Anterior cingulate cortex (tissue), 58 donors: ENCODE measurements at places on chromosomes 1 and 21.

- DNase-seq, result no peak
Observed at GRCh38 chr1:199377211-199377610, 650.3 kb upstream of the NR5A2 start.

- DNase-seq, result no peak
Observed at GRCh38 chr1:228147151-228147693, 2.5 kb upstream of the GJC2 start.

DNA sequence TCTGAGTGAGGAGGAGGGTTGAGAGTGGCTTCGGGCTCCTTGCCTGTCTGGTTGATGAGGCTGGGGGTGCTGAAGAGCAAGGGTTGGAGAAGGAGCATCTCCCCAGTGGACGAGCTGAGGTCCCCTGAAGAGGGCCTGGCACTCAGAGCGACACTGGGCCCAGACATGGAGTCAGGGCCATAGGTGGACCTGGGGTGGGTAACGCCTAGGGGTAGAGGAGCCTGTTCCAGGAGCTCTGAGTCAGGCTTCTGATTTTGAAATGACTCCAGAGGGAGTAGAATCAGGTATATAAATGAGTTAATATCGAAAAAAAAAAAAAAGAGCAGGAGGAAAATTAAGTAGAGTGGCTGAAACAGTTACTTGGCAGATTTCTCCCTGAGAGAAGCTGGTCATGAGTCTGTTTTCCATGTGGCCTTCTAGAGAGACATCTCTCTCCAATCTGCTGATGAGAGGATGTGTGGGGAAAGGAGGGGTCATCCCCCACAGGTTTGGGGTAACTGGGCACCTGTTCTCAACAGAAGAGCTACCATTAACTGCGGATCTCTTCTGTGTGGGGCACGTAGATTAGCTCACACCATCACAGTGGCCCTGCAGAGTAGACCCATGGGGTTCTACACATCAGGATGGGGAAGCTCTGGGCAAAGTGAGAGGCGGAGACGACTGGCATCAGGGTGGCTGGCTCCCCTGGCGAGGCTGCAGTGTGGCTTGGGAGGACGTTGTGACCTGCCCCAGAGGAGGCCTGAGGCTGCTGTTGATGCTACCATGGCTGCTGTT, 115.5 kb downstream of the DHRS3 start:
- DNase-seq, result no peak

DNA sequence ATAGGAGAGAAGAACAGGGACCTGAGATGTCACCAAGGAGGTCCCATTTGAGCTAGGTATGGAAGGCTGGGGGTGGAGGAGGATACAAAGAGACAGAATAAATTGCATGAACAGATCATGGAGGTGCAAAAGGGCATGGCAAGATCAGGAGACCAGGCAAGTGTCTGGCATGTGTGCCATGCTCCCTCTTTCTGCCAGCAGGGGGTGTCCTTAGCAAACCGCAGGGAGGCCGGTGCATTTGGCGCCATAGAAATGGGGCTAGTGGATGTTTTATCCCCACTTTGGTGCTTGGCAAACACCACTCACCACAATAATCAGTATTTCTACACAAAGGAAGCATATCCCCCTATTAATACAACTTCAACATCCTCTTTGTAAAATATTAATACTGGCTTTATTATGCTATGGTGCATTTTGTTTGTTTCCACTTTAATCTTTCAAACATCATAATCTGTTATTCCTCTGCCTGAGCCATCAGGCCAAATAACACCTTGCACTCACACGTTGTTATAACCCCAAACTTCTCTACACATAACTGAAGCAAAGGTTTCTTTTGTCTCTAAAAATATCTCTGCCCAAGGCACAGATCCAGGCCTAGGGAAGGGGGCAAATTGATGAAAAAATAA, 25.9 kb downstream of the S100A6 start:
- no peak for DNase-seq

GRCh38 chr1:170734412-170735175, 70.7 kb downstream of the PRRX1 start:
- DNase-seq, result no peak

DNA sequence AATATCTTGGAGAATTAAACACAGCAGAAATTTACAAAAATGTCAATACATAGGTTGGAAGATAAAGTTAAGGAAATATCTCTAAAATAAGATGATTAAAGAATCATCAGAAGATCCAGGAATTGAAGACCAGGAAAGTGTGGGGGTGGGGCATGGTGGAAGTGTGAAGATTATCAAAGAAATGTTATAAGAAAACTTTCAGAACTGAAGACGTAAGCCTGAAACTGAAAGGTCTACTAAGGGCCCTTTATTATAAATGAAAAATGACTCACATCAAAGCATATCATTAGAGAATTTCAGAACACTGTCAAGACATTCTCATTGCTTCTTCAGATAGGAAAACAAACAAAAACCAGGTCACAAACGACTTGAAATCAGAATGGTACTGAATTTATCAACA, 92.4 kb upstream of the DPT start:
- DNase-seq, result no peak

- DNase-seq, result no peak
Observed at GRCh38 chr1:24955161-24955560, 25.1 kb upstream of the RUNX3 start.

- no peak for DNase-seq
Observed at GRCh38 chr1:204360314-204360713, 585 bp upstream of the PLEKHA6 start.

GRCh38 chr1:32889731-32890278, 3.5 kb downstream of the HPCA start:
- no peak for DNase-seq

DNA sequence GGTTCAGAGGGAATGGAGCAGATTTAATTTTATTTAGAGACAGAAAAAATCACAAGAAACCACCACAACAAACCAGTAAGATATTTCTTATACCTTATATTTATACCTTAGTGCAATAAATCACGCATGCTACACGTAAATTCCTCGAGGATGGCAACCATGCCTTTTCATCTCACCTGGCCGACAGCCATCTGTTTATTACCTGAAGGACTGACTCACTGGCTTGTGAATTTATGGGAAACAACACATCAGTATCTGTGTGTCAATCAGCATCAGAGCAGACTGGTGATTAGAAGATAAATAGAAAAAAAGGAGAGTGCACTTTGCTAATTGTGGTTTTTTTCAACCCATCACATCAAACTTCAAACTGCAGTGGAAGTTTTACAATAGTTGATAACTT, 58.4 kb downstream of the S1PR1 start:
- DNase-seq, result no peak

DNA sequence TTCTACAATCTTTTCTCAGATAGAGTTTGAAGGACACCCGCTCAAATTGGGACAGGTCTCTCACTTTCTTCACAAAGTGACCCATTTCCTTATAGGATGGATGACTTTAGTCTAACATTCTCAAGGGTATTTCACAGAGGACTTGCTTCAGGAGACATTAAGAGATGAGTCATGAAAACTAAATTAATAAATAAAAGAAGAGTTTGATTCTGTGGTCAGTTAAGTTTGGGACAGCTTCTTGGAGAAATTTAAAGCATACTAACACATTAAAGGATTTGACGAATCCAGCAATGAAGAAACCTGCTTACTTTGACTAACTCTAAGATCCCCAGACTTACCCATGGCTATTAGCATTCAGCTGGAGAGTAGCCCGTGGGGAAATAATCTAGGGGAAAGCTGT, 95.6 kb upstream of the RAB3GAP2 start:
- no peak for DNase-seq

DNA sequence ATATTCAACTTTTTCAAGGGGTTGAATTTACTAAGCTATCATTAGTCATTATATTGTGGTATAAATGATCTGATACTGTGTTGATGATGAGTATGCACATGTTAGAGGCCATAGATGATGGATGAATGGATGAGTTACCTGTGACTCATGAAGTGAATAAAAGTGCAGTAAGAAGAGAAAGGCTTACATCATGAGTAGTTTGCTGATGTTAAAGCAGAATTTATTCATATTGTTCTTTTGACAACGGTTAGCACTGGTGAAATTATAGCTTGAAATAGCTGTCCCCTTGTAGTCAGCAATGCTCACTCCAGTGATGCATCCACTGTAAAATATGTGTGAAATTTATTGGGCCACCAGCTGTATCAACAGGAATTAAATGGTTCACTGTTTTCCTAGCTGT, 541.0 kb upstream of the ZRANB2 start:
- no peak for DNase-seq

DNA sequence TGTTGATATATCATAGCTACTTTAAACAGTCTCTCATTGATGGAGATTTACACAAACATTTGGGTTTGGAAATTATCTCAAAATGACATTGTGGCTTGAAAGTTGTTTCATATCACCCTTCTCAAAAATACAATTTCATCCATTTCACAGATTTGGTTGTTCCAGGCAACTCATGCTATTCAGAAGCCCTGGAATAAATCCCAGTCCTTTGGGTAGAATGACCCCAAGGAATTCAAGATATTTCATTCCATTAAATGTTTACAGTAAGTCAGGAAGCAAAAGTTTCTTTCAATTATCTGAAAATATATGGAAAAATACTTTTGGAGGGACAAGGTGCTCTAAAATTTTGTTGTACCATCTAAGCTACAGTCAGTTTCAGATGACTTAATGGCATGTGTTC, 27.1 kb downstream of the MPZL1 start:
- DNase-seq, result no peak

DNA sequence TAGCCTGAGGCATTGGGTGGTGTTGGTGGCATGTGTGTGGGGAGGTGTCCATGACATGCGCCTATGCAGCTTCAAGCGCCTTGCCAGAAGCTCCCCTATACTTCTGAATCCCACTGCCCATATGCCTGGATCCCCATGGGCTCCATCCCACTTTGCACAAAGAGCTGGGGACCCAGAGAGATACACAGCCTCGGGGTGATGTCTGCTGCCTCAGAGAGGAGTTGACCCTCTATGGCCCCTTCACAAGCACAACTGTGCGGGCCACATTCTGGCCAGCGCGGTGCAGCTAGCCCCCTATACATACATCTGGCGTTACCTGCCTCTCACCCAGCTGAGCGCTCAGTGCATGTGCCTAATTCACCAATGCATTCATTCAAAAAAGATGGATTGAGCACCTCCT, 9.6 kb upstream of the PTPRF start:
- no peak for DNase-seq

DNA sequence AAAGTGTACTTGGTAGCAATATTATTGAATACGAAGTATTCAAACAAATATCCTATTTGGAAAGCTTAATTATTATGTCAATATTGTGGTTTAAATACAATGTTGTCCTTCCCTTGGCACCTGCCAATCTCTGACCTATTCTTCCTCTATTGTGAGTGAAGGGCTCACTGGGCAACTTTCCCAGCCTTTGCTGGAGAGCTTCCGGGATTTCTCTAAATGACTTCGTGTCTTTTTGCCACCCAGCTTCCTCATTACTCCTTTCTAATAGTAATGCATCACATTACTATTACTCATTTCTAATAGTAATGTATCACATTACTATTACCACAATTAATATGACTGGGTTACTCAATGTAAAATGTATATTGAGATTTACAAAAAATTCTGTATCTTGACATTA, 880.6 kb downstream of the BRINP3 start:
- no peak for DNase-seq

- peak; percentile 32 for DNase-seq
Observed at GRCh38 chr1:155910621-155911121, 478 bp downstream of the RIT1 start.

GRCh38 chr1:203995228-203995627, 77.7 kb upstream of the SOX13 start:
- DNase-seq, result no peak

DNA sequence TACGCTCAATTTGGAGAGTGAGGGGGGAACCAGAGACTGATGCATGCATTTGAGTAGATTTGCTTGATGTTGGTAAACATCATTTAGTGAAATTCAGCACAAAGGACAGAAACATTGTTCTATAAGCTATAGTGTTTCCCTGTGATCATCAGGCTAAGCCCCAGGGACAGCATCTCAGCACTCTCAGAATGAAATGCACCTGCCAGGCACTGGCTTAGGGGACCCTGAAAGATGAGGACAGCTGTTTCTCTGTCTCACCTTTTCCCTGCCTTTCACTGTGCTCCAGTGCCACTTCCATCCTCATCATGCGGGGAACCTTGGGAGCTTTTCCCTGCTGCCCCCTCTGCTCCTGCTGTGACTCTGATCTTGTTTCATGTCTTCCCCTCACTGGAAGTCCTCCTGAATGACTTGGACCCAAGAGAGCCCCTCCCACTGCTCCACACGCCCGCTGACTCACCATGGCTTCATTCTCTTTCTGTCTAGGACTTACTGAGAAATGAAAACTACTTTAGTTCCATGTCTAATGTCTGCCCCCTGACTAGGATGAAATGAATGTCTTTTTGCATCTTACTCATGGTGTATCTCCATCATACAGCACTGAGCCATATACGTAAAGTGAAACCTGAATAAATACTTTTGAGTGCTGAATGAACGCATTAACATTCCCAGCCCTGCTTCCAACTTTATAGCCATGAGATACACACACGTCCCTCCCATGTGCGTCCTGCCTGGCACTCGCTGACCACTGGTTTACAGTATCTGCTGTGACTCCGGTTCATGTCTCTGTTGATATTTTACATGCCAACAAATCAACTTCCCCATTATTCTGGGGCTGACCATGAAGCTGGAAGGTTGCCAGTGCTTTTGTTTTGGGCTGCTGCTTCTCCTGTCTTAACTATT, 182.0 kb downstream of the PCP4 start:
- DNase-seq, result no peak

- no peak for DNase-seq
Observed at GRCh38 chr1:155321639-155322503, 1.2 kb downstream of the RUSC1 start.

GRCh38 chr1:191279266-191279800, 801.7 kb upstream of the BRINP3 start:
- DNase-seq, result no peak

- no peak for DNase-seq
Observed at GRCh38 chr1:16143566-16144324, 12.1 kb downstream of the EPHA2 start.

DNA sequence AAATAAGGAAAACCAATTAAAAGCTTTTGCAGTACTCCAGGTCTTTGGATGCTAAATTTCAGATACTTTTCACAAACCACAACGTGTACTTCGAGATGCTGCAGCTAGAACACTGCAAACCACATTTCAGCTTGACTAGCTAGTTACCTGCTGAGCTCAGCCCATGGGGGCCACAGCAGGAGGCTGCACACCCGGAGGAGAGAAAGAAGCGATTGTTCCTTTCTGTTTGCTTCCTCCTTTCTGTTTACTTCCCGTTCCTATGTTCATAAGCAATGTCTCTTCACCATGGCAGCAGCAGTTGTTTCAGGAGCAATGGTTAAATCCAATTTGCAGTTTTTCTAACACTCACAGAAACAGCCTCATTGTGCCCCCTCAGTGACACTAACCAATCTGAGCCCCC, 225.6 kb upstream of the FGGY start:
- DNase-seq, result no peak

GRCh38 chr1:198261886-198262285, 105.1 kb downstream of the NEK7 start:
- no peak for DNase-seq
